ENCODE measurements at places on chromosomes 11 and 22.
A peak's percentile ranks its signal among the peaks of the same experiment; 100 is the strongest.

DNA sequence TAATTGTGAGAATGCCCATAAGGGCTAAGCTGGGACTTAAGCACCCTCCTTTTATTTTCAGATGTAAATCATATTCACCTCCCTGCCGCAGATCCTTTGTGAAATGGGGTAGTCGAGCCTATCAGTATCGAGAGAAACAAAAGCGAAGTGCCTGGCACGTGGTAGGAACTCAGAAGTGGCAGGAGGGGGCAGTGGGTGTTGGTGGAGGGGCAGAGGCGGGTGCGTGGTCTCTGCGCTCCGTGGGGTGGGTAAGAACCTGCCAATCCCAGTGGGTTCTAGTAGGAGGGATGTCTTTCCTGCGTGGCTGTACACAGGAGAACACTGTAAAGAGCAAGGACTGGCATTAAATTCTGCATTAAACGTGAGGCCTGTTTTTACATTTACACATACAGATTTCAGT, 21.8 kb upstream of the PARVB start:
- no peak for DNase-seq

DNA sequence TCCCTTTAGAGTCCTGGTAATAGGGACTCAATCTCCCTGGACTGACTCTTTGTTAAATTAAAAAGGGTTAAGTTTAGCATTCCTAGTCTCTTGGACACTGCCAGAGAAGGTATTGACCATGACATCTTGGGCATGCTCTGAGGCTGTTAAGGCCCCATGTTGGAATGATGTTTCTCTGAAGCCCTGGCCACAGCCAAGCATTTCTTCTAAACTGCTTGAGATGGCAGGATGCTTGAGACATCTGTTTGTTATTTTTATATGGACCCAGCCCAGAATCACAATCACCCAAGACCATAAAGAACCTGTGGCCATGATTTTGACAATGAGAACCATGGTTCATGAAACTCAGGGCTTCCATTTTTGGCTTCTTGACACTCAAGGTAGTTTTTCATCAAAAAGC, 5.5 kb upstream of the ANKK1 start:
- DNase-seq = no peak

DNA sequence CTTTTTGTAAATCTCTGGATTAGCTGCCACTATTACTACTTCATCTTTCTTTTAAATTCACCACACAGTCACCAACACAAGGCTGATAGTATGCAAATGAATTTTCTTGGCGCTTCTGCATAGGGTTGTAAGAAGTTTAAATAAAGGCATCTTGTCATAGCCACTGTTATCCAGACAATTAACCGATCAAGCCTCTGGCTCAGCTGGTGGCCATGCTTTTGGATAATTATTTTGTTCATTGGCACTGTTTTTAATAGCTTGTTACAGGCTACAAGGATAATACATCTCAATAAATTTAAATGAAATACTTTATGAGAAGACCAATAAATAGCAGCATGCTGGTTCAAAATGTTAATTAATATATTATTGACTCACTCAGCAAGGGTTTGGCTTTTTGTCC, 1261.0 kb downstream of the FAM181B start:
- no peak for DNase-seq

- no peak for DNase-seq
These were observed 619.4 kb upstream of the B3GAT1 start for GRCh38 chr11:135031205-135031989.

- DNase-seq = peak; percentile 54
These were observed 561 bp downstream of the TRMT112 start for GRCh38 chr11:64316672-64317324.

DNA sequence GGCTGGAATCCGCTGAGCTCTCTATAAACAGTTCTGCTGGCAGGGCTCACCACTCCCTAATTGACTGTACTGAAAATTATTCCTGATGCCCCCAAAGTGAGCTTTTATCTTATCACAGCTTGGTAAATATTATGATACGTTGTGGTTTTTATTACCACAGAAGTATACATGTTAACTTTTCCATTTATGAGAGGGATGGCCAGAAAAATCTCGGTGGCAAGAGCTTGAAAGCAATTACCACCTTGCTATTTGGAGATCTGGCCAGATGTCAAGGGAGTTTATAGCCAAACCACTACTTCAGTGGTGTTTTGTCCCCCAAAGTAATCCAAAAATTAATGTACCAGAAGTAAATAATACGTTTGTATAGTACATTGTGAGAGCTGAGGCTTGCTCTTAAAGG, 75.4 kb upstream of the RCN1 start:
- DNase-seq = no peak

DNA sequence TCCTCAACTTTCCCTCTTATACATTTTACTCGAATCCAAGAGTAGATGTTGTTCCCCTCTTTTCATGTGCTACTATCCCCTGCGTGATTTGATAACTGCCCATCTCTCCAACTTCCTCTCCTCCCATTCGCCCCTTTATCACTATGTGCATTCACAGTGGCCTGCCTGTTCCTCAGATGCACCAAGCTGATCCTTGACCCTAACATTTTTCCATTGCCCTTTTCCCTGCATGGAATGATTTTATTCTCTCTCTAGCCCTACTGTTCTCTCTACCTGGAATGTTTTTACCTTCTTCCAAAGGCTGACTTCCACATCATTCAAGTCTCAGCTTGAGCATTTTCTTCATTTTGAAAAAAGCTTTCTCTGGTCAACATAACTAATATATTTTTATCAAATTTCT, 15.8 kb upstream of the BBOX1 start:
- DNase-seq = no peak

DNA sequence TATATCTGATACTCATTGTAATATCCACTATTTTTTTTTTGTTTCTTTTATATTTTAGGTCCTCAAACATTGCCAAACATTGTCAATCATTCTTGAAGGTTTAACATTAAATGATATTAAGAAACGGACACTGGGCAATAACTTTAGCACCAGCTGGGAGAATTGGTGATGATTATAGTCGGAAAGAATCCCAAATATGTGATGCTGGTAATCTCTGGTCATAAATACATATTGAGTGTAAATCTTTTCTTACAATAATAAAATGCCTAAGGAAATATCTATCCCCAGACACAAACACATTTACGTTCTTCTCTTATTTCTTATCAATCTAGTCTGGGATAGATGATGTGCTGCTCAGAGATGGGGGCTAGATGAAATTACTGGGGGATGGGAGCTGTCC, 25.2 kb downstream of the OR51E2 start:
- DNase-seq = no peak

- DNase-seq = no peak
These were observed 38.3 kb upstream of the MMP7 start for GRCh38 chr11:102568851-102569250.

DNA sequence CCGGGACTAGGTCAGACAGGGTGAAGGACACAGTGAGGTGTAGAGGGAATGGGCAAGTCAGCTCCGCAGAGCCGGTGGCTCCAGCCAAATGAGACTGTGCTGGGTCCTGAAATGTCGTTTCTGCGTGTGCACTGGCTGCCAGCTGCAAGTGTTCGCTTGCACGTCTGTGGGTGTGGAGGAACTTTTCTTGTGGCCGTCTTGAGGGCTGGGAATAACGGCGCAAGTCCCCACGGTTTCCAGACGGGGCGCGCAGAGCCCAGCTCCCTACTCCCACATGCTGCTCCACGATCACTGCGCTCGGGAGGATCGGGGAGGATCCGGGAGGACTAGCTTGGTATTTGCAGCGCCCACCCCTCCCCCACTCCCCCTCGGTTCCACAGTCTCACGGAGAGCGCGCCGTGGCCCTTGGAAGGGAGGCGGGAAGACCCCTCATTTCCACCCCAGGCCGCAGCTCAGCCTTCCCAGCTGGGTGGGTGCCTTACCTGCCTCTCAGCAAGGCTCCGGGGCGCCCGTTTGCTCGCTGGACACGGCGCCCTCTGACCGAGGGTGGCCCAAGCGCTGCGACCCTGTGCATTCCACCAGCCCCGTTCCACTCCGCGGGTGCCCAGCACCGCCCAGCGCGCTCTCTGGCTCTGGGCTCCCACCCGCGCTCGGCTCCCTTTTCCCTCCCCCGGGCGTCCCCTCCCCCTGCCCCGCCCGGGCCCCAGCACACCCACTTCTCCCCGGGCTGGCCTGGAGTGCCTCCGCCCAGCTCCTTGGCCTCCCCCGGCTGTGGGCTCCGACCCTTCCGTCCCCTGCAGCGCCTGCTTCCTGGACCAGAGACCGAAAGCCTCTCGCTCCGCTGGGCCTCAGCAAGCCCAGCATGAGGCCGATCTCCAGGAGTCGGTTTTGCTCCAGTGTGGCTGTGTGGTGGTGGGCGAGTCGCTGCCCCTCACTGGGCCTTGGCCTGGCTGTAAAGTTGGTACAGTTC, at the start of gene KCNE3:
KCNE3 (minus strand) TSS at position 634 of the 970 bp plus-strand sequence. CDS start 9,986 bp downstream, outside the sequence.
- DNase-seq = no peak

Data from central memory CD4-positive, alpha-beta T cell (primary cell).